ENCODE measurements at places on chromosomes 1 and 21.

- DNase-seq, result no peak
These were observed 43.5 kb upstream of the DNAJC6 start for GRCh38 chr1:65265651-65266351.

GRCh38 chr21:16419188-16419921, 689.6 kb downstream of the USP25 start:
- DNase-seq, result no peak

GRCh38 chr1:59017501-59018231, 233.8 kb upstream of the JUN start:
- no peak for DNase-seq

GRCh38 chr21:38325731-38326420, 69.1 kb downstream of the KCNJ15 start:
- DNase-seq, result no peak

DNA sequence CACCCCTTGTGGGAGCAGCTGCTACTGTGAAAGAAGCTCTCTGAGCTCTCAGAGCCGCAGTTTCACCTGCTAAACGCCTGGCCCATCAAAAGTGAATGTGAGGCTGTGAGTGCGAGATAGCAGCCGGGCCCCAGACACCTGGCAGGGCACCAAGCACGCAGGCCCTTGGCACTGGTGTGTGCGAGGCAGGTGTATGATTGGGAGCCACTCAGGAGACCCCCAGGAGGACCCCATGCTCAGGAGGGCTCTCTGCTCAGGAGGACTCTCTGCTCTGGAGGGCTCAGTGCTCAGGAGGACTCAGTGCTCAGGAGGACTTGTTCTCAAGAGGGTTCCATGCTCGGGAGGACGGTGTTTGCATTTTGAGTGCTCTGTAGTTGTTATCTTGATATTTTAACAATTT, 14.3 kb upstream of the ADARB1 start:
- no peak for DNase-seq

DNA sequence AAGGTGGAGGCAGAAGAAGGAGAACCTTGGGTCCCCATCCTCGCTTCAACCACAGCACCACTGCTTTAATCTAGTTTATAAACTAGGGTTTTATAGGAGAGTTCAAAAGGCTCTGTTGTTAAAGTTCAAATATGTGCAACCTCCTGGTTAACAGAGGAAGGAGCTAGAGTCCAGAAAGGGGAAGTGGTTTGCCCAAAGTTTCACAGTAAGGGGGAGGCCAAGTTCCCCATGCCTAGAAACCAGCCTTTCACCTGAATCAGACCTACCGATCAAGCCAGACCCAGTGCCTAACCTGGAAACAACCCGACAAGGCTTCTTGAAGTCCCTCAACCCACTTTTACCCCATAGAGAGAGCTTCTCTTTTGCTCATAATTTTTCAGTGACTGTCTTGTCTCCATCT, 106.5 kb downstream of the PLPP3 start:
- no peak for DNase-seq

- no peak for DNase-seq
These were observed 11.9 kb downstream of the AHCYL1 start for GRCh38 chr1:109996476-109996875.

DNA sequence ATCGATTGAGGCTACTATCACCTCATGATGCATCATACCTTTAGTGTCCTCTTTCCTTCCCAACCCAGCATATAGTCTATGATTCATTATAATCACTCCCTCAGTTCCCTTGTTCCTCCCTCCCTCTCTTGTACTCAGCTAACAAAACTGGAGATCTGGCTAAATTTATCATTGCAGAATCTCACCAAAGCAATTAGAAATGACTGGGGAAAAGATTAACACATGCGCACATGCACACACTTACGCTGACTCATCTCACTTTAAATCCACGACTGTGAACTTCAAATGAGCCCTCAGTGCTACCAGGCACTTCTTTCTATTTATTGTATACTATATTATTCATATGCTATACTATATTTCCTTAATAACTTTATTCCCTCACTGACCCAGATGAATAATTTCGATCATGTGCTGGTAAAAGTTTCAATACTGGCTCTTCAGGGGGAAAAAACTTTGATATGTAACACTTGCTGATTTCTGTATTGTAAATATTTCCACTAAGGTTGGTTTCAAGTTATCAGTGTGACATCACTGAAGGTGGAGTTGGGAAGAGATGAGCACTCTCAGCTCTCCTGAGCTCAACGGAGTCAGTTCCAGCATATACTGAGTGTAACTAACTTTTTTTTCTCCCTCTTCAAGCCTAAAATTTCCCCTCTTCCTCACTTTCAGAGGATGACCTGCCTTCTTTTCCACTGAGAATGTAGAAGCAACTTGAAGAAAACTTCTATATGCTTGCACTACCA, 613.7 kb upstream of the B3GALT2 start:
- no peak for DNase-seq

Data from AG04449 (cell line).